ENCODE measurements at places on chromosomes 3 and 15. TPM values are rescaled to one million over a fixed set of nuclear protein-coding genes. Genes with fewer than 3 reads are reported as not detected.

OR5H14 gene
- not detected for total RNA-seq

PIF1 gene
- 28.1 TPM for total RNA-seq

GRCh38 chr3:120119846-120120510 lies 25.7 kb upstream of the GSK3B start:
- no peaks in the 10 kb centered on the region for H3K4me1 ChIP-seq
- peaks cover 2% of the 10 kb centered on the region for H3K27me3 ChIP-seq
- no peak overlapping the region for H3K27ac ChIP-seq
- no peak for DNase-seq

DNA sequence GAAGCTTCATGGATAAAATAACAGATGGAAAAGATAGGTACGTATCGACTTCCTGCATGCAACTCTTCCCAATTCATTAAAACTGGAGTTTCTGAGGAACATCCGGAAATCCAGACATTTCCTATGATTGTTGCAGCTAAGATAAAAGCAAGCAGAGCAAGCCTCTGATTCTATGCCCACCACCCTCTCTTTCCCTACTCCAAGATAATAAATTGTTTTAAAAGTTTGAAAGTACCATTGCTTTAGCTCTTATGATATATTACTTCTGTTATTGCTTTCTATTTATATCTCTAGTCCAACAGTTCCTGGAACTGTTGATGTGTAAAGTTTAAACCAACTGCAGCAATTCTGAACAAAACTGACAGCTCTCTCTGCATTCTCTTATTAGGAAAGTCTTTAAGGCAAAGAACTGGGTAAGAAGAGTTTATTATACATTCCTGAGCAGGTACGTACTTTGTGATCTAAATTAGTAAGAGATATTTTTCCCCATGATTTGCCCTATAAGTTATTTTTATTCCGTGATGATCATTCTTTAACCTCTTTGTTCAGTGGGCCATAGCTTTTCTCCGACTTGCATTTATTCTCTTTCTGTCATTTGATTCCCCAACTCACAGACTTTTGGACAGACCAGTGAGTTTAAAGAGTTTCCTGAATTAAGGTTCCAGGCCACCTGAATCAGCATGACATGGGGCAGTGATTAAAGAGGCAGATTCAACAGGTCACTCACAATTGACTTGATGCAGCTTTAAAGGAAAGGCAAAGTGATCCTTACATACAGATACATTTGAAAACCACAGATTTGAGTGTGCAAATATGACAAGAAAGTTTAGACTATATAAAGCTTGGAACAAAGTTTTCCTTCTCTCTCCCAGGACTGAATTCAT lies 94.2 kb upstream of the THRB start:
- H3K4me1 ChIP-seq = no peaks in the 10 kb centered on the region
- no peaks in the 10 kb centered on the region for H3K36me3 ChIP-seq

DNA sequence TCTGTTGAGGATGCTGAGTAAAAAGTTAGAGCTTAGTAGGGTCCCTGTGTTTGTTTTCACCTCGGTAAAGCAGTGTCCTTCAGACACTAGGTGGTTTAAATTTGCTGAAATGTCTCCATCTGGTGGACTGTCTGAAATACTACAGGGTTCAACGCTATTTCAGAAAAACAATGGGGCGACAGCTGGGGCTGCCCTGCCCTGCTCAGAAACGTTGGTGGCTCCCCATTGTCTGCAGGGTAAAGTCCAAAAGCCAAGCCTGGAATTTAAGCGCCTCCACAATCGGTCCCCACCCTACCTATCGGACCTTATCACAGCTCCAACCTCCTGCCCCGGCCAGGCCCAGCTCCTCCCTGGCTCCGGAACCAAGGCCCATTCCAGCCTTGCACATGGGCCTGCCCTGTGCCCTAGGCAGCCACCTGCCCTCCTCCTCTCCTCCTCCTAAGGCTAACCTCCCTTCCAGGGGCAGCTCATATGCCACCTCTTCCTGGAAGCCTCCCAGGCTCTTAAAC lies 4.3 kb upstream of the TSEN2 start:
- peaks cover 22% of the 10 kb centered on the region for H3K4me1 ChIP-seq
- no peaks in the 10 kb centered on the region for H3K36me3 ChIP-seq
- no peak overlapping the region for H3K4me3 ChIP-seq
- H3K27me3 ChIP-seq = no peaks in the 10 kb centered on the region
- peak; percentile 22 for DNase-seq

GRCh38 chr15:92693691-92694331 lies 38.2 kb upstream of the FAM174B start:
- no peaks in the 10 kb centered on the region for H3K4me1 ChIP-seq
- DNase-seq = no peak
- H3K4me3 ChIP-seq = no peak overlapping the region
- H3K36me3 ChIP-seq = no peaks in the 10 kb centered on the region
